ENCODE measurements at places on chromosomes 3 and 15. TPM values are rescaled to one million over a fixed set of nuclear protein-coding genes. Genes with fewer than 3 reads are reported as not detected.
A peak's percentile ranks its signal among the peaks of the same experiment; 100 is the strongest.

DNA sequence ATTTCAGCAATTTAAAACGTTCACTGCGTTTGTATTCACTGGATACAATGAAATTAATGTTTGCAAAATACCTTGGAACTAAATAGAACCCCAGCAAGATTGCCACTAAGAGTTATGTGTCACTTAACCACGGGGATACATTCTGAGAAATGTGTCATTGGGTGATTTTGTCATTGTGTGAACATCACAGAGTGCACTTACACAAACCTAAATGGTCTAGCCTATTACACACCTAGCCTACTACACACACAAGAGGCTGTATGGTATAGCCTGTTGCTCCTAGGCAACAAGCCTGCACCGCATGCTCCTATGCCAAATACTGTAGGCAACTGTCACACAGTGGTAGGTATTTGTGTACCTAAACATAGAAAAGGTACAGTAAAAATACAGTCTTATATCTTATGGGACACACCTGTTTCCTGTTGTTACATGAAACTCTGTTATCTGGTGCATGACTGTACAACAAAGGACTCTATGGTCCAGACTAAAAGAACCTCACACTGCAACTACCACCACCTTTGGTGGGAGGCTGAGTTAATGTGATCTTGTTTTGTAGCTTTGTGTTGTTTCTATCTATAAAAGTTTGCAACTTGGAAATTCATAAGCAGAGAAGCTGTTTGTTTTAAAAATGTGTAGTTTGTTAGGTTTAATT is 92.2 kb upstream of the NTRK3 start:
- no peak for DNase-seq
- no peaks in the 10 kb centered on the region for H3K36me3 ChIP-seq

- peaks cover 28% of the 10 kb centered on the region for H3K27me3 ChIP-seq
- peaks cover 4% of the 10 kb centered on the region for H3K4me1 ChIP-seq
Observed at GRCh38 chr15:70204652-70205051, 106.9 kb upstream of the TLE3 start.

- H3K4me3 ChIP-seq, result no peak overlapping the region
- no peak overlapping the region for H3K27ac ChIP-seq
- no peaks in the 10 kb centered on the region for H3K36me3 ChIP-seq
- no peak for DNase-seq
- H3K4me1 ChIP-seq, result peaks cover 11% of the 10 kb centered on the region
Observed at GRCh38 chr15:48899793-48900192, 21.9 kb downstream of the EID1 start.

SLC51A gene
- not detected for total RNA-seq

DNA sequence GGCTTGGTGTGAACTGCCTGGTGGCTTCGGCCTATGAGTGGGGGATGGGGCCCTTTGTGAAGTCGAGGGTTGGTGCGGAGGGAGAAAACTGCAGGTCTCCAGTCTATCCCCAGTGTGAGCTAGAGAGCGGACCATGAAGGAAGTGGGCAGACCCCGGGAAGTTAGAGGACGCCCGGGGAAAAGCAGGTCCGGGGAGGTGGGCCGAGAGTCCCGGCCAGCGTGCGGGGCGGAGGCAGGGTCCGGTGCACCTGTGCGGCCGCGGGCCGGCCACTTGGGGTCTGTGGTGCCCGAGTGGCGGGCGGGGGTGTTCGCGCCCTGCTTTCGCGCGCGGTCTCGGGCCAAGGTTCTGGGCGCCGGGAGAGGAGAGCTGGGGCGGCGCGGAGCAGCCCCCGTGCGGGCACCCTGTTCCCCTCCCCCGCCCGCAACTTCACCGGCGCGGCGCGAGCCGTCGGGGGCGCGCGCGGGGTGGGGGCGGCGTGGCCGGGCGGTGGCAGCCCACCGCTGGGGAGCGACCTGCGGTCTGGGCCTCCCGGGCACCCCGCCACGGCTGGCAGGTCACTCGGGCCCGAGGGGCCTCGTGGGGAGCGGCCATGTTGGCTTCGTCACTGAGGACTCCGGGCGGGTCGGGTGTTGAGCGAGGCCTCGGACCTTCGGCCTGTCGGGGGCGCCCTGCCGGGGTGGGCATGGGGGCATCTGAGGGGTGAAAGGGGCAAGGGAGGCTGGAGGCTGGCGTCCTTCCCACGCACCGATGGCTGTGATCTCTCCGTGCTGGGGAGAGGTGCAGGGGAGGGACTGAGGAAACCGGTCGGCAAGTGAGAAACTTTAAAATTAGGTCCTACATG is 4.8 kb downstream of the UBE2E1 start:
- peak overlapping the region; percentile 67 for H3K4me3 ChIP-seq
- peak overlapping the region; percentile 41 for H3K27ac ChIP-seq
- no peaks in the 10 kb centered on the region for H3K27me3 ChIP-seq
- H3K4me1 ChIP-seq, result peaks cover 9% of the 10 kb centered on the region
- no peaks in the 10 kb centered on the region for H3K36me3 ChIP-seq
- DNase-seq, result peak; percentile 20

- H3K36me3 ChIP-seq, result no peaks in the 10 kb centered on the region
- no peak overlapping the region for H3K4me3 ChIP-seq
- H3K27me3 ChIP-seq, result no peaks in the 10 kb centered on the region
- peaks cover 45% of the 10 kb centered on the region for H3K4me1 ChIP-seq
Observed at GRCh38 chr3:43866529-43867353, 176.0 kb downstream of the ABHD5 start.

- no peak overlapping the region for H3K27ac ChIP-seq
- no peak overlapping the region for H3K4me3 ChIP-seq
- DNase-seq, result no peak
- no peaks in the 10 kb centered on the region for H3K27me3 ChIP-seq
Observed at GRCh38 chr3:194939949-194940770, 254.5 kb downstream of the FAM43A start.

SERPINI2 gene
- total RNA-seq, result 0.32 TPM
